ENCODE measurements at places on chromosomes 1 and 21.

GRCh38 chr1:32758177-32758794 lies 55.7 kb upstream of the SYNC start:
- no peak for DNase-seq

- DNase-seq, result peak; percentile 69
These were observed 62.8 kb downstream of the CNST start for GRCh38 chr1:246629030-246629429.

DNA sequence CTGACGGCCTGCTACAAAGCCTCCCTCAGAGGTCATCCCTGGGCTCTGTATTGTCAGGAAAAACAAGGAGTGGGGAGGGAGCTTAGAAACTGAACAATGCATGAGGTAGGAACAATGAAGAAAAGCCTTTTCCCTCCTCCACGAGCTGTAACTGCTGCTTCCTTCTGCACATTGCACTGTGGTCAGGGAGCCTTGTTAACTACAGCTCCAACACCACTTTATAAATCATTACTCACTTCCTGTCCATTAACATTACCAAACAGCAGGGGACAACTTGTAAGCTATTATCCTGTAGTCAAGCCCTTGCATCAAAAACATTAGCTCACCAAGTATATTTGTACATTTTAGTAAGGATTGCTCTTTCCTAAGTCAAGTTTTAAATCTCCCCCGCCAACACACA lies 336.0 kb upstream of the NR5A2 start:
- no peak for DNase-seq

DNA sequence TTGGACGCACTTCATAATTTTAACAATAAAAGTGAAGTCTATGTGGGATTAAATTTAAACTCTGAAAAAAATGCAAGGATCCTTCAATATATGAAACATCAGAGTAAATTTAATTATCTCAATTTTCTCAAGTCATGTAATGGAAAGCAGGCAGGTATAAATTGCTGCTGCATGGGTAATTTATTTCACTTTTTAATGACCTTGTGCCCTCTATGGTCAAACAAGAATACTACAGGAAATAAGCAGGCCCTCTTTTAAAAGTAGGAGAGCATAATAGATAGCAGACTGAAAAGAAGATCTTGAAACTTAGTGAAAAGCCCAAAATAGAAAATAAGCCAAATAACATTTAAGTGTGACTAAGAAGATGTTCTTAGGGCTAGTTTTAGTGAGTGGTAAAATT lies 22.9 kb downstream of the BCAS2 start:
- no peak for DNase-seq

DNA sequence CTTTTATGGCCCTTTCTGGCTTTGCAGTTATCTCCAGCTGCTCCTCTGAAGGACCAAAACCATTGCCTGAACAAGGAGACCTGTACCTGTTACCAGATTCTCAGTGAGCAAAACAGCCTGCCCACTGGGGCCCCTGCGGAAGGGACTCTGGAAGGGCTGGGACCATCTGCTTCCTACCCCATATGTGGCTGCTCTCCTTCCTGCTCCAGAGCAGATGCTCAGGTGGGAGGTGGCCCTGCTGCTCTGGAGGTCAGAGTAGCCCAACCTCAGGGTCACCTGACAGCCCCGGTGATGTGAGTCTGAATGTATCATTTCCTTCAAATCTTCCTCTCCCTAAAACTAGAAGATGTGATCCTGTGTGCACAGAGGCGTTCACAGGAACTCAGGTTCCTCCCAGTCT lies 33.6 kb downstream of the PRDM16 start:
- DNase-seq, result no peak

- no peak for DNase-seq
These were observed 89.5 kb downstream of the NEK7 start for GRCh38 chr1:198246337-198246736.

DNA sequence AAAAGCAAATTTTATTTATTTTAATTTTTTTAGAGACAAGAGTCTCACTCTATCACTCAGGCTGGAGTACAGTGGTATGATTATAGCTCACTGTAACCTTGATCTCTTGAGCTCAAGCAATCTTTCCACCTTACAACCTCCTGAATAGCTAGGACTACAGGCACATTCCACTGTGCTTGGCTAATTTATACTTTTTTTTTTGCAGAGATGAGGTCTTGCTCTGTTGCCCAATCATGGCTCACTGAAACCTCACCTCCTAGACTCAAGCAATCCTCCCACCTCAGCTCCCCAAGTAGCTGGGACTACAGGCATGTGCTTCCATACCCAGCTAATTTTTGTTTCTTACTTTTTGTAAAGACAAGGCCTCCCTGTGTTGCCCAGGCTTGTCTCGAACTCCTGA lies 49.5 kb downstream of the DR1 start:
- no peak for DNase-seq

DNA sequence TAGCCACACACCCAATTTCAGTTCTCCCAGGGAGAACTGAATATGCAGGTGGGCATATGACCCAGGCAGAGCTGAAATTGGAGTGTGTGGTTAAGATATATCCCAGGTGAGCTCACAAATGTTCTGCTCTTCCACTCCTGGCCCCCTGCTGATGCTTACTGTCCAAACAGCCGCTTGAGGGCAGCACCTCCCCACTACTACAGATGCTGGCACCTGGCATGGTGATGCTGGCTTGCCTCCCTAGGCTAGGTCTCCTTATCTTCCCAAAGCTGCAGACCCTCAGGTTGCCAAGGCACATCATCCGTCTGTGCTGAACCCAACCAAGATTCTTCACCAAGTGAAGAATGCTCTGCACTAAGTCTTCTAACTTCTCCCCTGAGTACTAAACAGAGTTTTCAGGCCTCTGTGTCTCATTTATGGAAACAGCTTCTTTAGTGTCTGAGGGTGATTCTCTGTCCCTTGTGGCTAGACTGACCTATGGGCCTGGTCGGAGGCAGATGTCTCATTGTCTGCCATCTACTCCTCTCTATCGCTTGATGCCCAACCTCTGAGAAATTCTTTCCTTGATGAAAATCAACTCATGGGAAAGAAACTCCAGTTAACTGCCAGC lies 27.2 kb downstream of the XCL1 start:
- peak; percentile 3 for DNase-seq

DNA sequence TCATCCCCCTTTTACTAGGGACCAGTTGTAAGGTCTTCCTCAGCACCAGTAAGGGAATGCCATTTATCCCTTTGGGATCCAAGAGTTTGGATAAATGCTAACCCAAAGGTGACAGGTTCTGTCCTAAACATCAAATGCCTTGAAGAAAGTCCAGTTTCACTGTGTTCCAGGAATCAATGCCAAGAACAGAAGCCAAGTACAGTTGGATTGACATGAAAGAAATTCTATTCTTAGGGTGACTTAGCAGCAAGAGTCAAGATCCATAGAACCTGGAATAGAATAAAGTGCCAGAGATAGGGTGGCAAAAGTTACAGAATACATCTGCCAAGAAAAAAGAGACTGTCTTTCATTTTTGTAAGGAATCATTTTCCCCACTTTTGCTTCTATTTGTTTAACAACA lies 94.9 kb upstream of the ADAMTS5 start:
- no peak for DNase-seq

DNA sequence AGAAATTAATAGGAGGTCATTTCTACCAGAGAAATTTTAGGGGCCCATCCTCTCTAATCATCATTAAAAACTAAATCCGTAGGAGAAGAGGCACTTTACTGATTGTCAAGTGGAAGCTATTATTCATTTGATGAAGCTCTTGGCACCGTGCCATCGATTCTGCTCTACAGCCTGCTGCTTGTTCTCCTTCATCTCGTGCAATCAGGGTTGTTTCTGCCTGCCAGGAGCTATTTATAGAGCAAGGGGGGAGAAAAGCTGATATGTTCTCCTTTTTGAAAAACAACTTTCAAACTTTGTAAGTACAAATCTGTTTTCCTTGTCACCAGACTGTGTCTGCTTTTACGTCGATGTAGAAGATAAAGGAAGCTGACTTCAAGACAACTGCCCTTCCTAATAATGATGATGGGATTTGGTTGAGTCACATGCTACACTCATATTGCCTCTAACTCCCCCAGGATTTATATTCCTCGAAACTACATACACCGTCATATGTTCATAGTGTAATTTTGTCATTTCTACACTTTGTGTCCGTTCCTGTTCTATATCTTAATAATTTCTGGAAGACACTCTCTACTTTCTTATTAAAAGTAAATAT lies 169.6 kb upstream of the LHX8 start:
- no peak for DNase-seq

DNA sequence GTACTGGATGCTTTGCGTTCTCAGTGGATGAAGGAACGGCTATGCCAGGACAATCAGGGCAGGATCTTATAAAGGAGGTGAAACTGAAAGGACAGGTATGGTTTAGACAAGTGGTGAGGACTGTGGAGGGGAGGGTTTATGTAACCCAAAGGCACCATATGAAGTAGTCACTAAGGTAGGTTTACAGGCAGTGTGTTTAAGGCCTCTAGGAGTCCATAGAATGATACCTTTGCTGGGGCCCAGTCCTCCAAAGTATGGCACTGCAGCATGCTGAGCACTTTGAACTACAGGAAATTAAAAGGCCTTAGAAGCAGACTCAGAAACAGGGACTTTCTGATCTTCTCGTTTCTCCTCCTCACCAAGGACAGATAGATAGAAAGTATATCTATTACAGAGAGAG lies 304.7 kb upstream of the USP25 start:
- DNase-seq, result no peak

- no peak for DNase-seq
These were observed 45.6 kb downstream of the SRRM1 start for GRCh38 chr1:24688621-24689195.

DNA sequence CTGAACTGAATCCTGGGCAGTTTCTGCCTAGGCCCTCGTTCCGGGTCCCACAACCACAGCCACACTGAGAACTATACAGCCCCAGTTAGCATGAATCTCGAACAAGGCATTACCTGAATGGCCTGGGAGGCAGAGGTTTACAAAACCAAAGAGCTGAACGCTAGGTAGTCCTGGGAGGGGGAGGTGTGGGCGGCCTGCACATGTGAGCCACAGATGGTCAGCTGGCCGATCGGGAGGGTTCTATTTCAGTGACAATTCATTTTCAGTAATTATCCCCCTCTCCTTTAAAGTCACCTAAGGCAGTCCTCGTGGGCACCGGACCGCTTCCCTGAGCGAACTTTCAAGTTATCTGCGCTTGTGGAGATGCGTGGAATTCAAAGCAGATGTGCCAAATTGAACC lies 111.9 kb downstream of the GLIS1 start:
- no peak for DNase-seq

DNA sequence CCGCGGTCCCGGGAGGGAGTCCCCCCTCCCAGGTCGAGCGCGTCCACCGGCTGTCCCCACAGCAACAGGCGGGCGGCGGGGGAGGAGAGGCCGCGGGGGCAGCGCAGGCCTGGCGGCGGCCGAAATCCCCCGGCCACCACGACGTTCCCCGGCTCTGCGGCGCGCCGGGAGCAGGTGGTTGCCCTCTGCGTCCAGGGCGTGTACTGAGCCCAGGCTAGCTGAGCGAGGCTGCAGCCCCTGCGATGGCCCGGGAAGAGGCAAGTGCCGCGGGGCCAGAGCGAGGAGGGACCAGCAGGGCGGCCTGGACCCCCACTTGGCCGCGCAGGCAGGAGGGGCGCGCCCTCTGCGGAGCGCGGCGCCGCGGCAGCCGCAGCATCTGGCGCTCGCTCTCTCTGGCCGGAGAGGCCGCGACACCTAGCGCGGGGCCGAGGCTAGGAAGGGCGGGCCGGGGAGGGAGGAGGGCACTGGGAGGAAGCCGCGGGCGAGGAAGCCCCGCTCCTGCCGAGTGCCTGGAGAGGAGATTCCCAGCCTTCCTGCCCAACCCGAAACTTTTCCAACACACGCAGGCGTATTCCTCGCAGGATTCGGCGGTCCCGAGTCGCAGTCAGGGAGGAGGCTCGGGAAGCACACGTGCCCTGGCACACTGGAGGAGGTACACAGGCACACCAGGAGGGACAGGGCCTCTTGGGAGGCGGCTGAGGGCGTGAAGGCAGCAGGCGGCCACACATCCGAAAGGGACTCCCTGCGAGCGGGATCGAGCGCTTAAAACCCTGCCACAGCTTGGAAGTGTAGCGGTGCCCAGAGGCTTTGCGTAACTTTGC lies 4.9 kb upstream of the PROX1 start:
- no peak for DNase-seq

DNA sequence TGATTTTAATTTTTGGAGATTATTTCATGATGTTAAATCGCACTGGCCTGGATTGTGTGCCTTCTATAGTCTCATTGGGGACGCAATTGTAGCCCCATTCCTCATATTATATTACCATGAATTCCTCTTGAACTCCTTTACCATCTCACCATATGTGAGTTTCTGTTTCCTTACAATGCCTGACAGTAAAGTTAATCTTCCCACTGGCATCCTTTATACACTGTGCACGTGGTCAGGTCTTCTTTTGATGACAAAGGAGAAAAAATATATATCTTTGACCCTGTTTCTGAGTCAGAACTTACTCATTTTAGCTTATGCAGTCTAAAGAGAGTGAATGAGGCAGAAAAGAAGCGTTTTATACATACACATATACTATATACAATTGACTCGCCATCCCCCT lies 774 bp upstream of the ABL2 start:
- DNase-seq, result no peak

DNA sequence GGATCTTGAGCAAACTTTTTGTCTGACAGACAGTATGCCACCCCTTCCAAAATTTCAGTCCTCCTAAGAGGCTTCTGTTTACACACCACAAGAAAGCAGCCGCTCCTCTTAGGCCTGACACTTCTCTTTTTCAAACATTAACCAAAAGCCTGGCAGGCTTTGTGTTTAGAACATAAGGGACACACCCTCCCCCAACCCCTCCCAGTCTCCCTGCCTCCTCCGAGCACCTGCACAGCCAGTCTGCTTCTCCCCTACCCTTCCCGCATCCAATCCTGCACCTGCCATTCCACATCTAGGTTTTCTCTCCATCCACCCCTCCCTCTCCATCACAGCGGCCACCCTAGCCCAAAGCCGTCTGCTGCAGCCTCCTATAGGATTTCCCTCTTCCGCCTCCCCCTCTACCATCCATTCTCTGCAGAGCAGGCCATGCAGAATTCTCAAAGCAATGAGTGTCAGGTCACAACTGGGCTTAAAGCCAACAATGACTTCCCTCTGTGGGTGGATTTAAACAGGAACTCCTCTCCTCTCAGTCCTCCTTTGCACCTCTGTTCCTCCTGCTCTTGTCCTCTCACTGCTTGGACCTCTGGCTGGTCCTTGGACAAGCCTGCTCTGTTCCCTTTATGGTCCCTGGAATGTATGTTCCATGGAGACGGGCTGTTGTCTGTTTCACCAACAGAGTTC lies 478.2 kb downstream of the NPHP4 start:
- no peak for DNase-seq

GRCh38 chr1:169086603-169087455 lies 19.7 kb upstream of the ATP1B1 start:
- DNase-seq, result no peak

DNA sequence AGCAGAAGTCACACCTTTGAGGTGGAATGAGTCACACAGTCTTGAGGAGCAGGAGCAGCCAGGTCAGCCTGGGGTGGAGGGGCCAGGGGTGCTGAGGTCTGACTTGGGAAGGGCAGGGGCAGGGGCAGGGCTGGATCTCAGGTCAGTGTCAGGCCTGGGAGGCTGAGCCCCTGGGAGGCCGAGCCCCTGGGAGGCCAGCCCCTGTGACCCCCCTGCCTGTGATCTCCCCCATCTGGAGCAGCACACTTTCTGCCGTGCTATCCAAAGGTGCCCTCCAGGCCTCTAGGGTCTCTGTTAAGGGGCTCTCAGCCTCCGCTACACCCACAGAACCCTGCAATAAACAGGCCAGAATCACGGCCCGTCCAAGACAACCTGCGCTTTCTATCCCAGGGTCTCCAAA lies 36.9 kb upstream of the AJAP1 start:
- no peak for DNase-seq

Data from GM06990 (cell line).